ENCODE measurements at places on chromosomes 4 and X. TPM values are rescaled to one million over a fixed set of nuclear protein-coding genes. Genes with fewer than 3 reads are reported as not detected.

GRCh38 chr4:64384237-64385203 lies 24.7 kb downstream of the TECRL start:
- no peaks in the 10 kb centered on the region for H3K36me3 ChIP-seq
- H3K4me1 ChIP-seq: no peaks in the 10 kb centered on the region
- no peak overlapping the region for H3K4me3 ChIP-seq
- DNase-seq: no peak
- no peaks in the 10 kb centered on the region for H3K27me3 ChIP-seq
- H3K27ac ChIP-seq: no peak overlapping the region

DNA sequence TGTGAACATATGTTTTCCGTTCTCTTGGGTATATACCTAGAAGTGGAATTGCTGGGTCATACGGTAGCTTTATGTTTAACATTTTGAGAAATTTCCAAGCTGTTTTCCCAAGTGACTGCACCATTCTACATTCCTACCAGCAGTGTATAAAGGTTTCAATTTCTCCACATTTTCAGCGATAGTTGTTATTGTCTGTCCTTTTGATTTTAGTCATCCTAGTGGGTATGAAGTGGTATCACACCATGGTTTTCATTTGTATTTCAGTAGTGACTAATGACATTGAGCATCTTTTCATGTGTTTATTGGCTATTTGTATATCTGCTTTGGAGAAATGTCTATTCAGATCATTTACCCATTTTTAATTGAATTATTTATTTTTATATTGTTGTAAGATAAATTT lies 2.4 kb downstream of the PPEF1 start:
- H3K36me3 ChIP-seq: no peaks in the 10 kb centered on the region
- DNase-seq: no peak
- H3K27ac ChIP-seq: no peak overlapping the region

- H3K27me3 ChIP-seq: no peaks in the 10 kb centered on the region
- H3K4me1 ChIP-seq: no peaks in the 10 kb centered on the region
- no peaks in the 10 kb centered on the region for H3K36me3 ChIP-seq
- no peak for DNase-seq
Measured at GRCh38 chr4:90209922-90210321, 82.7 kb downstream of the CCSER1 start.

GRCh38 chr4:162921178-162921785 lies 245.4 kb downstream of the NAF1 start:
- DNase-seq: no peak
- H3K4me1 ChIP-seq: no peaks in the 10 kb centered on the region
- no peaks in the 10 kb centered on the region for H3K27me3 ChIP-seq
- H3K36me3 ChIP-seq: no peaks in the 10 kb centered on the region
- no peak overlapping the region for H3K27ac ChIP-seq

- peak overlapping the region; percentile 80 for H3K27ac ChIP-seq
- peaks cover 5% of the 10 kb centered on the region for H3K36me3 ChIP-seq
- peaks cover 38% of the 10 kb centered on the region for H3K4me1 ChIP-seq
- H3K4me3 ChIP-seq: peak overlapping the region; percentile 71
- DNase-seq: peak; percentile 80
- H3K27me3 ChIP-seq: no peaks in the 10 kb centered on the region
Measured at GRCh38 chrX:134186362-134187121, 50.4 kb upstream of the CCDC160 start.

- H3K36me3 ChIP-seq: no peaks in the 10 kb centered on the region
- no peak overlapping the region for H3K4me3 ChIP-seq
- H3K27ac ChIP-seq: no peak overlapping the region
- DNase-seq: no peak
- no peaks in the 10 kb centered on the region for H3K27me3 ChIP-seq
Measured at GRCh38 chrX:7215842-7216241, 67.9 kb upstream of the PUDP start.

GRCh38 chr4:173547889-173548288 lies 17.9 kb upstream of the HAND2 start:
- no peak for DNase-seq
- H3K36me3 ChIP-seq: no peaks in the 10 kb centered on the region
- no peak overlapping the region for H3K27ac ChIP-seq
- peaks cover 40% of the 10 kb centered on the region for H3K27me3 ChIP-seq
- no peak overlapping the region for H3K4me3 ChIP-seq
- H3K4me1 ChIP-seq: no peaks in the 10 kb centered on the region

- no peak overlapping the region for H3K4me3 ChIP-seq
- no peak for DNase-seq
- no peaks in the 10 kb centered on the region for H3K27me3 ChIP-seq
- no peaks in the 10 kb centered on the region for H3K4me1 ChIP-seq
- no peaks in the 10 kb centered on the region for H3K36me3 ChIP-seq
Measured at GRCh38 chr4:23613782-23614181, 276.1 kb downstream of the PPARGC1A start.

GRCh38 chr4:115113506-115114106 lies at the start of gene NDST4:
TSS of gene NDST4 (minus strand) at chr4:115113620. CDS start at chr4:115077036, 36,584 bp downstream.
- H3K27me3 ChIP-seq: no peaks in the 10 kb centered on the region
- H3K4me1 ChIP-seq: no peaks in the 10 kb centered on the region
- no peaks in the 10 kb centered on the region for H3K36me3 ChIP-seq
- H3K4me3 ChIP-seq: no peak within 1 kb of the TSS
- DNase-seq: no peak

DNA sequence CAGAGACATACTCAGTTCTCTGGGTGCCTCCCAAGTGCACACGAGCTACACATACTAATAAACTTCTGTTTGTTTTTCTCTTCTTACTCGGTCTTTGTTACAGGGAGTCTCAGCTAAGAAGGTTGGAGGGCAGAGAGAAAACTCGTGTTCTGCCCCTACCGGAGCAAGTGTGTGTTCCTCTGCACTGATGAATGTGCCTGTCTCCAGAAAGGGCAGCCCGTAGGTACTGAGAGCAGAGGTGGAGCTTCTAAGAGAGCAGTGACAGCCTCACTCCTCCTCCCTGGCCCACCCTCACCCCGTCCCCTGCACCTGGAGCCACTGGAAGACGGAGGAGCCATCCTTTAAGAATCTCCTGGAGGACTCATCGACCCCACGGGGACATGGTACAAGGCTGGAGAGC lies 67.6 kb downstream of the MTNR1A start:
- H3K27ac ChIP-seq: no peak overlapping the region
- H3K4me3 ChIP-seq: no peak overlapping the region
- H3K4me1 ChIP-seq: no peaks in the 10 kb centered on the region
- DNase-seq: no peak
- no peaks in the 10 kb centered on the region for H3K27me3 ChIP-seq

DNA sequence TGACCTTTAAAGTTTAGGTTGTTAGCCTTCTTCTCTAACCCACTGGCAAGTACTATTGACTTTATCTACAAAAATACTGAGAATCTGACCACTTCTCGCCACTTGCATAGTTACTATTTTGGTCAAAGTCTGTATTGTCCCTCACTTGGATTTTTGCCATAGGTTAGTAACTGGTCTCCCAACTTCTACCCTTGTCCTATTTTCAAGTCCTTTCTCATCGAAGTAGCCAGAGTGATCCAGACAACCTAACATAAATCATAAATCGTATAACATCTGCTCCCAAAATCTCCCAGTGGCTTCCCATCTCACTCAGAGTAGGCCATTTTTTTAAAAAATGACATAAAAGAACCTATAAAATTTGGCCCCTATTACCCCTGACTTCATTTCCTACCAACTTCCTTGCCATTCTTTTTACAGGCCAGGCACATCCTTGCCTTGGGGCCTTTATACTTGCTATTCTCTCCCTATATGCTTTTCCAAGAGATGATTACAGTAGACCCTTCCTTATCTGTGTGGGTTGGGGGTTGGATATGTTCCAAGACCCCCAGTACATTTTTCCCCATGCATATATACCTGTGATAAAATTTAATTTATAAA lies 29.0 kb downstream of the WDFY3 start:
- no peaks in the 10 kb centered on the region for H3K4me1 ChIP-seq
- H3K36me3 ChIP-seq: no peaks in the 10 kb centered on the region
- no peaks in the 10 kb centered on the region for H3K27me3 ChIP-seq
- no peak overlapping the region for H3K4me3 ChIP-seq
- DNase-seq: no peak
- H3K27ac ChIP-seq: no peak overlapping the region

DNA sequence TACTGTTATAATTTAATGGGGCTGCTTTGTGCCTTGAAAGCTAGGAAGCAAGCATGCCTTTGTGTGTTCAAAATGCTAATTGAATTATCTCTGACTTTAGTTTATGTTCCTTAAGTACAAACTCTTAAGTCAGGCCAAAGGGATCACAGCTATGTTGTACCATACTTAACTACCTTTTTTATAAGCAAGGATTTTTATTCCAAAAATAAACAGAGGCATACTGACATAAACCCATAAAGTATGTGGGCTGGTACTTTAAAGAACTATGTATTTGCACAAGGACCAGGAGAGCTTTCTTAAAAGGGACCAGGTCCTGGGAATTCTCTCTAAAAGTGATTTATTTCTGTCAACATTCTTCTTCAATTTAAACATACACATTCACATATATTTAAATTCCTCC lies 57.8 kb upstream of the HCCS start:
- H3K27me3 ChIP-seq: no peaks in the 10 kb centered on the region
- H3K36me3 ChIP-seq: no peaks in the 10 kb centered on the region
- DNase-seq: no peak
- no peaks in the 10 kb centered on the region for H3K4me1 ChIP-seq
- no peak overlapping the region for H3K4me3 ChIP-seq

- no peak overlapping the region for H3K4me3 ChIP-seq
- H3K27me3 ChIP-seq: no peaks in the 10 kb centered on the region
- peak; percentile 15 for DNase-seq
- no peaks in the 10 kb centered on the region for H3K36me3 ChIP-seq
Measured at GRCh38 chr4:2248821-2249261, 6.9 kb upstream of the HAUS3 start.

DNA sequence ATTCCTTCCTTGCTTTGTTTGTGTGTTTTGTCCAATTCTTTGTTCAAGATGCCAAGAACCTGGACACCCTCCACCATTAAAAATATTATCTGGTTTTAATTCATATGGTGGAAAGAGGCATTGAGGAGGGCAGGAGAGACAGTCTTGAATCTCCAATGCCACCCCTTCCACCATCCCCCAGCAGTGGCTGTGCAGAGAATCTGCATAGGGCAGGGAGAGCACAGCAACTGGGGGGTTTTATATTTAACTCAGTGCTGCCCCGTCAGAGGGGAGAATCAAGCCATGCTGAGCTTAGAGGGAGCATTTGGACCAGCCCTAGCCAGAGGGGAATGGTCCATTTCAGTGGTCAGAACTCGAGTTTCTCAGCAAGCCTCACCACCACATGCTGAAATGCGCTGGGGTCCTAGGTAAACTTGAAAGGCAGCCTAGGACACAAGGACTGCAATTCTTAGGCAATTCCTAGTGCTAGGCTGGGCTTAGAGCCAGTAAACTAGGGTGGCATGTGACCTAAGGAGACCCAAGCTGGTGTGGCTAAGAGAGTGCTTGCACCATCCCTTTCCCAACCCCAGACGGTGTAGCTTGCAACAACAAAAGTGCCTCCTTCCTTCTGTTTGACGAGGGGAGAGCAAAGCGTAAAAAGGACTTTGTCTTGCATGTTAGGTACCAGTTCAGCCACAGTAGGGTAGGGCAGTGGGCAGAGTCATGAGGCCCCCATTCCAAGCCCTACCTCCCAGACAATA lies 34.2 kb downstream of the CCDC158 start:
- DNase-seq: no peak
- H3K36me3 ChIP-seq: no peaks in the 10 kb centered on the region
- H3K27me3 ChIP-seq: peaks cover 44% of the 10 kb centered on the region
- no peak overlapping the region for H3K27ac ChIP-seq

DNA sequence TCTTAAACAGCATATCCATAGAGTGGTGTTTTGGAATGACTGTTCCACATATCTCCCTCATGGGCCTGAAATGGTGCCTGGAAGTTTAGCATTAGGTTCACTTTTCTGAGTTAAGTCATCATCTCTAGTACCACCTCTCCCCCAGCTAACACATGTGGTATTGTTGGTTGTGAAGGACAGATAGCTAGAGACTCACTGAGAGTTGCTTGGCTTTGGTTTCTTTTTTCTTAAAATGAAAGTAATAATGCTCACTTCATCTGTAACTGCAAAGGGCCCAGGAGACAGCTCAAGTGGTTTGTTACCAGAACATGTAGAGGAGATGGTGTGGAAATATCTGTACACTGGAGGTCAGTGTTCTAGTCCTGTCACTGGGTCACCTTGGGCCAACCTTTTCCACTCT lies 90.9 kb downstream of the EFNB1 start:
- H3K4me3 ChIP-seq: no peak overlapping the region
- no peak for DNase-seq
- peaks cover 4% of the 10 kb centered on the region for H3K4me1 ChIP-seq
- no peaks in the 10 kb centered on the region for H3K36me3 ChIP-seq

DNA sequence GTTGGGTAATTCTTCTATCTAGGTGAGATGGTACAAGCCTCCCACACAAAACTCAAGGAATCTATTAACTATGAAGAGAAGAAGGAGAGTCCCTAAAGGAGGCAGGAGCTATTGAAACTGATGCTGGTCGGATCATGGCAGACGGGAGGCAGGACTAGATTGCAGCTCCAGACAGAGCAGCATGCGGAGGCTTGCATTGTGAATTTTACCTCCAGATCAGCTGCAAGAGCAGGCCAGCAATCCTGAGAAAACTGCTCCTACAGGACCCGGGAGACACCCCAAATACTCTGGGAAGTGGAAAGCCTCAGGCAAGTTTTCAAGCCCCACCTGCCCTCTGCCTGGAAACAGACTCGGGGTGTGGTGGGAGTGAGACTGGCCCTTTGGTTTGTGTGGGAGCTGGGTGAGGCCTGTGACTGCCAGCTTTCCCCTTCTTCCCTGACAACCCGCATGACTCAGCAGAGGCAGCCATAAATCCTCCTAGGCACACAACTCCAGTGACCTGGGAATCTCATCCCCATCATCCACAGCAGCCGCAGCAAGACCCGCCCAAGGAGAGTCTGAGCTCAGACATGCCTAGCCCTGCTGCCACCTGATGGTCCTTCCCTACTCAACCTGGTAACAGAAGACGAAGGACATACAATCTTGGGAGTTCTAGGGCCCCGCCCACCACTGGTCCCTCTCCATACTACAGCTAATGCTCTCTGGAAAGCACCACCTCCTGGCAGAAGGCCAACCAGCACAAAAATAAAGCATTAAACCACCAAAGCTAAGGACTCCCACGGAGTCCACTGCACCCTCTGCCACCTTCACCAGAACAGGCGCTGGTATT lies 30.9 kb downstream of the GATB start:
- no peak for DNase-seq
- H3K27me3 ChIP-seq: no peaks in the 10 kb centered on the region
- H3K36me3 ChIP-seq: peaks cover 8% of the 10 kb centered on the region
- peaks cover 2% of the 10 kb centered on the region for H3K4me1 ChIP-seq
- no peak overlapping the region for H3K4me3 ChIP-seq

GRCh38 chr4:165124488-165124887 lies 11.8 kb upstream of the TMEM192 start:
- H3K36me3 ChIP-seq: no peaks in the 10 kb centered on the region
- no peak overlapping the region for H3K4me3 ChIP-seq
- H3K27ac ChIP-seq: no peak overlapping the region
- DNase-seq: no peak
- H3K4me1 ChIP-seq: no peaks in the 10 kb centered on the region

IL21 gene
- 2.8 TPM for total RNA-seq

SPATA18 gene
- 0.48 TPM for total RNA-seq

GRXCR1 gene
- not detected for total RNA-seq

MAPK10 gene
- total RNA-seq: 0.45 TPM

PIM2 gene
- 359 TPM for total RNA-seq

FAM193A gene
- total RNA-seq: 27.4 TPM
